Dorsolateral prefrontal cortex (tissue), 122 donors: ENCODE measurements at places on chromosomes 16 and 17. TPM values are rescaled to one million over a fixed set of nuclear protein-coding genes. Genes with fewer than 3 reads are reported as not detected.

Gene FOXC2
- total RNA-seq = not detected

Gene KRT27
- not detected for total RNA-seq

Gene WFDC1
- 14.7 TPM for total RNA-seq

Gene TMC7
- 11.4 TPM for total RNA-seq

Gene CAMTA2
- 160 TPM for total RNA-seq

Gene ELMO3
- total RNA-seq = 1.1 TPM

Gene PYY
- total RNA-seq = not detected

Gene PPY
- not detected for total RNA-seq

Gene RHBDL3
- total RNA-seq = 48.9 TPM

Gene MYOCD
- 0.70 TPM for total RNA-seq

Gene KCNJ18
- not detected for total RNA-seq

Gene LRRC75A
- total RNA-seq = 14.0 TPM

Gene SOCS3
- 3.0 TPM for total RNA-seq

Gene KRT222
- 36.9 TPM for total RNA-seq

Gene SKAP1
- total RNA-seq = not detected

Gene DNAH17
- total RNA-seq = 2.8 TPM

Gene C17orf67
- total RNA-seq = 2.9 TPM

Gene ZNF205
- total RNA-seq = 8.7 TPM

Gene PRAC2
- not detected for total RNA-seq

Gene SLC6A4
- 0.13 TPM for total RNA-seq

Gene PRR11
- 3.9 TPM for total RNA-seq

Gene CARD14
- 0.78 TPM for total RNA-seq

Gene BAIAP3
- 164 TPM for total RNA-seq

Gene ST6GALNAC1
- total RNA-seq = 1.8 TPM

Gene CLEC3A
- total RNA-seq = not detected

Gene EVPLL
- total RNA-seq = not detected

Gene INCA1
- total RNA-seq = 1.9 TPM

Gene C1QBP
- 86.3 TPM for total RNA-seq

Gene FAM171A2
- total RNA-seq = 43.5 TPM

Gene MYH8
- total RNA-seq = not detected

Gene CLEC19A
- 1.1 TPM for total RNA-seq

Gene TBC1D3K
- total RNA-seq = not detected
